ENCODE measurements at places on chromosomes 16 and 17.

GRCh38 chr17:57677301-57677700, 67.8 kb downstream of the CCDC182 start:
- DNase-seq = no peak

- no peak for DNase-seq
These were observed 63.5 kb upstream of the PLCG2 start for GRCh38 chr16:81715358-81716196.

- DNase-seq = no peak
These were observed 36.9 kb downstream of the GINS2 start for GRCh38 chr16:85651629-85652430.

GRCh38 chr16:84499638-84500037, 4.8 kb downstream of the MEAK7 start:
- no peak for DNase-seq

DNA sequence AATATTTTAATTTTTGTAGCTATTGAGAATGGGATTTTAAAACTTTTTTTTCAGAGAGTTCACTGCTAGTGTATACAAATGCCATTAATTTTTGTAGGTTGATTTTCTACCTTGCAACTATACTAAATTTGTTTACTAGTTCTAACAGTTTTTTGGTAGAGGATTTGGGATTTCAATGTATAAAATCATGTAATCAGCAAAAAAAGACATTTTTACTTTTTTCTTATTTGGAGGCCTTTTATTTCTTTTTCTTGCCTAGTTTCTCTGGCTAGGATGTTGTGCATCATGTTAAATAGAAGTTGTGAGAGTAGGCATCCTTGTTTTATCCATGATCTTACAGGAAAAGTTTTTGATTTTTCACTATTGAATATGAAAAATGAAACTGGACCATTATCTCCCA, 602.9 kb upstream of the KIF2B start:
- no peak for DNase-seq

- no peak for DNase-seq
These were observed 22.0 kb downstream of the TEX14 start for GRCh38 chr17:58669853-58670252.

- DNase-seq = peak; percentile 22
These were observed 6.5 kb downstream of the HIGD1B start for GRCh38 chr17:44854192-44854591.

GRCh38 chr17:49229076-49229804, 1.3 kb downstream of the PHOSPHO1 start:
- DNase-seq = no peak

GRCh38 chr16:67837811-67838210, 4.3 kb upstream of the THAP11 start:
- no peak for DNase-seq

DNA sequence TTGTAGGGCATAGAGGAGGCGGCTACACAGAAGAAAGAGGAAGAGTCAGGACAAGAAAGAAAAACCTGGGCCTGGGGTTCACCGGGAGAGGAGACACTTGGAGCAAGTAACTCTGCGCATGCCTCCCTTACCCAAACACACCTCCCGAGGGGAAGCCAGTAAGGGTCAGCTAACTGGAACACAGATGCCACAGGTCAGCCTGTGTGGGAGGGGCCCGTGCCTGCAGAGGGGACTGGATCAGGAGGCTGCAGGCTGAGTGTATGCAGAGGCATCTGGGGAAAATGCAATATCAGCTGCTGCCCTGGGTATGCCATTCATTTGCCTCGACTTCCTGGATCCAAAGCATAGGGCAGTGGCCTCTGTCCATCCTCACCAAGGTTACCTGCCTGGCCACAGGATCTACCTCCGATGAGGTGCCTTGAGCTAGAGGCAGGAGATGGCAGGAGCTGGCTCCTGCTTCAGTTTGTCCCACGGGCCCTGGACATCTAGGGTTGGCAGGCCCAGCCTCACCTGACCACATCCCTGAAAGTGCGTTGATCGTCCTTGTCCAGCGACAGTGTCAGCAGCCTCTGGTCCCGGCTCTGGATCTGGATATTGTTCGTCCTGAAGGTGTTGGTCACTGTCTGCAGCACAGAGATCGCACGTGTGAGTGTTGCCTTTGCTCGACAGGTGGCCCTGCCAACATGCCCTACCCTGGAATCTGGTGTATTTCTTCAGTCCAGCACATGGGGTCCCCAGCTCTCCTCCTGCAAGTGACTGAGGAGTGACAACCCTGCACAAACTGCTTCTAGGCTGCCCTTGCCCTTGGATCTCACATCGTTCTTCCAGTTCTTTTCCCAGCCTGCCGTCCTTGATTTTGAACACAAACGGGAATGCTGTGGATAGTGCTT, 4.6 kb upstream of the MFSD6L start:
- DNase-seq = peak; percentile 53

DNA sequence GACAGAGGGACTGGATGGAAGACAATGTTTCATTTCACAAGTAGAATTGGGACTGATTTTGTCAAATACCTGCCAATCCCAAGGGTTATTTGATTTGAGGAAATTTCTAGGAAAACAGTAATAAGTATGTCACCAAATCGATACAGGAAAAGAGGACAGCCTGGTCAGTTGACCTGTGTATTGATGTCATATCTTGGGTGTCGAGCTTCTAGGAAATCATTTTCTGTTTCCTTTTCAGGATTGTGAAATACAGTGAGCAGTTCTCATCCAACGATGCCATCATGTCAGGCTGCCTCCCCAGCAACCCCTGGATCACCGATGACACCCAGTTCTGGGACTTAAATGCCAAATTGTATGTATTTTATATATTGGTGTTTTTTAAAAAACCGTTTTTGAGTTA, 56.1 kb downstream of the RGS9 start:
- DNase-seq = no peak

GRCh38 chr16:72940886-72941285, 107.0 kb downstream of the ZFHX3 start:
- no peak for DNase-seq

DNA sequence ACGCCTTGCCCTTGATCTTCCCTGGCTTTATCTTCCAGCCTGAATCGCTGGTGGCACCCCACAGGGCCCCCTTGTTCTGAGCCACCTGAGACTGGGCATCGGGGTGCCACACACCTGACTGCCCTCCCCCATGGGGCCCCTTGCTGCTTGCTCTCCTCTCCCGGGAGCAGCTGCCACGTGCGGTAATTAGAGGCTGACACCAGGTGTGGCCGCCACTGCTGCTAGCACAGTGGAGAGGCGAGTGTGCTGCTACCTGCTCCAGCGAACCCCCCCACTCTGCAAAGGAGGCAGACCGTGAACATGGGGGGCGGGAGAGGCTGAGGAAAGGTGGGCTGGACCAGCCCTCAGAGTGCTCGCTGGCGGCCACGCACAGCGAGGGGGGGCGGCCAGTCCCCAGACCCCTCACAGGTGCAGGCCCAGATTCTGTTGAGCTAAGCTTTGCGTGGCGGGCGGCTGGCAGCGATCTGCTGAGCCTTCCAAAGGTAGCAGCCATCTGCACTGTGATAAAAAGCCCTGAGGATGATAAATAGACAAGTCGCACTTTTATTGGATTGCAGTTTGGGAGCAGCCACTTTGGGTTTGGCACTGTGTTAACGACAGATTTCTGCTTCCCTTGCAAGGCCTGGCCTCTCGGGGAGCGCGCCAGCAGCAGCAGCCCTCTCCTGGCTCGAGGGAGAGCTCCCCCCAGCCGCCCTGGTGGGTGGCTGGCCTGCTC, 167.9 kb upstream of the GSE1 start:
- DNase-seq = no peak

DNA sequence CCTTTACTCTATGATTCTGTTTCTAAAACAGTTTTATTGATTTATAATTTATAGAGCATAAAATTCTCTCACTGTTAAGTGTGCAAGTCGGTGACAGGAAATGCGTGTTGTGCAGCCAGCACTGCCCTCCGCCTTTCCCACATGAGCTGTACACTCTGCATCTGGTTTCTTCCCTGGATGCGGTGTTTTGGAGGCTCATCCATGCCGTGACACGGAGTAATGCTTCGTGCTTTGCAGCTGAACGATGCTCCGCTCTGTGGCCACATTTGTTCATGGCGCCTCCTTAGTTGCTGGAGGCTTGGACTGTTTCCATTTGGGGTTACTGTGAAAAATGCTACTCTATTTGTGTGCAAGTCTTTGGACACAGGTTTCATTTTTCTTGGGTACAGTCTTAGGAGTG, 7.2 kb upstream of the IGFALS start:
- no peak for DNase-seq

DNA sequence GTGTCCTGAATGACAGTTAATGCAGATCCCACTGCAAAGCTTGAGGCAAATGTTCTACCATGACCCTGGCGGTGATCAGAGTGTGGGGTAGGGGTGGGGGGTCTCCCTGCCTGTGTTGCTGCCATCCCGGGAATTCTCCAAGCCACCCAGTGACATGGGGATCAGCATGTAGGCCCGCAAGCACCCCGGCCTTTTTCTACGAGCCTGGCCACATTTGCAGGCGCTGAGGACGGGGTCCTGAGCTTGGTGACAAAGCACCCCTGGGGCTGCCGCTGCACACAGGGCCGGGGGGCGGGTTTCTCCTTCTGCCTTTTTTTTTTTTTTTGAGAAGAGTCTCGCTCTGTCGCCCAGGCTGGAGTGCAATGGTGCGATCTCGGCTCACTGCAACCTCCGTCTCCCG, 35.8 kb downstream of the SLC7A5 start:
- DNase-seq = no peak

DNA sequence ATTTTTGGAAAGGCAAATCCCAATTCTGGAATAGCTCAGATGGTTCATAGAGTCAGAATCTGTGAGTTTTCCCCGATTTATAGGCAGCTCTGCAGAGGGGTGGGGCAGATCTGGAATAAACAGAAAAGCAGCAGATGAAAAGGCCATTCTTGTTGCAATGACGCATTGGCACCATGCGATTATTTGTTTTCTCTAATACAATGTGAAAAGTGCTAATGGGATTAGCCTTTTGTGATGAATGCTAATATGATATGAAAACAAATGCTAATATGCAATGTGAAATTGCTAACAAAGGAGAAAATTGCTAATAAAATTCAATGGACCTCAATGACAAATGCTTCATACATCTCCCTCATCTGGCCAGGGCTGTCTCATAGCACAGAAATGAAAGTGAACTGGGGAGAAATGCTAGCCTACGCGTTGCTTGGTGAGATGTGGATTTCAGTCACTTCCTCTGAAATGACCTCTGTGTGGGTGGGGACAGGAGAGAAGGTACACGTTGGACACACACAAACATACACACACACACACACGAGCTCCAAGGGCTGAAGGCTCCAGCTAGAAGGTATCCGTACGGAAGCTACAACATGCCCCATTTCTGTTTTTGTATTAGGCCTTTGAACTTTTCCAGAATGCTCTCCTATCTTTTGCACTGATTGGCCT, 394.5 kb downstream of the XYLT1 start:
- no peak for DNase-seq

DNA sequence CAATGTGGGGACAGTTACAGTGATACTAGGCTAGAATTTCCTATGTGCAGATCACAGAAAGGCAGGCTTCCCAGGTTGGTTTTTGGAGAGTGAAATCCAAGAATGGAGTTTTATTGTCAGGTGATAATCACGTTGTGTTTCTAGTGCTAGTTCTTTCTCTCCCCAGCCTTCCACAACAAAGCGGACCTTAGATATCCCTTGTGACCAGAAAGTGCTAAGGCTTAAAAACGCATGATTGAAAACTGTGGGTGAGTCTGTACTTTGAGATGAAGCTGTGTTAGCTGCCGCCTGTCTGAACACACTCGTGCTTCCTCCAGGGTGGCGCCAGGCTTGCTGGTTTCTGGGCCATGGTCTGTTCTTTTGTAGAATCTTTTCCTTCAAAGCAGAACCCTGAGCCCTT, 52.1 kb downstream of the BANP start:
- no peak for DNase-seq

GRCh38 chr17:60798576-60798975, 120.9 kb downstream of the BCAS3 start:
- no peak for DNase-seq

GRCh38 chr16:19446300-19446846, 28.7 kb downstream of the TMC5 start:
- no peak for DNase-seq

GRCh38 chr17:79730769-79731483, at the start of gene ENPP7:
Gene ENPP7, plus strand, starts transcription at chr17:79730943. Its CDS starts 197 bp downstream, at chr17:79731140.
- no peak for DNase-seq

GRCh38 chr16:64356267-64356666, 765.6 kb downstream of the CDH11 start:
- no peak for DNase-seq

- DNase-seq = no peak
These were observed 2.3 kb downstream of the RSAD1 start for GRCh38 chr17:50480854-50481490.

DNA sequence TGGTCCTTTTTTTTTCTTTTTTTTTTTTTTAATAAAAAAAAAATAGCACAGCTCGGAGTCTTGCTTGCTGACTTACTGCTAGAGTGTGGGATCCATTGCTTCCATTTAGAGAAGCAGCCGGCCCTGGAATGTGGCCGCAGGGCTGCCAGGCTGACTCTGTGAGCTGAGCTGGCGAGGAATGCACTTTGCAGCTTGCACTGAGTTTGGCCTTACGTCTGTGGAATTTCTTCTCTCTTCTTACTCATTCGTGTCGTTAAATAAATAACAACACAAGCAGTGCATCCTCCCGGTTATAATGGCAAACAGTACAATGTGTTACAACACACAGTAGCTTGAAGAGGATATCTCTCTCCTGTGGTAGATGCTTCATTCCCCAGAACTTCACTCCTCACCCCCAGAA, 69.2 kb downstream of the PRKCB start:
- peak; percentile 41 for DNase-seq

GRCh38 chr16:66517586-66518263, 32.2 kb downstream of the TK2 start:
- no peak for DNase-seq

DNA sequence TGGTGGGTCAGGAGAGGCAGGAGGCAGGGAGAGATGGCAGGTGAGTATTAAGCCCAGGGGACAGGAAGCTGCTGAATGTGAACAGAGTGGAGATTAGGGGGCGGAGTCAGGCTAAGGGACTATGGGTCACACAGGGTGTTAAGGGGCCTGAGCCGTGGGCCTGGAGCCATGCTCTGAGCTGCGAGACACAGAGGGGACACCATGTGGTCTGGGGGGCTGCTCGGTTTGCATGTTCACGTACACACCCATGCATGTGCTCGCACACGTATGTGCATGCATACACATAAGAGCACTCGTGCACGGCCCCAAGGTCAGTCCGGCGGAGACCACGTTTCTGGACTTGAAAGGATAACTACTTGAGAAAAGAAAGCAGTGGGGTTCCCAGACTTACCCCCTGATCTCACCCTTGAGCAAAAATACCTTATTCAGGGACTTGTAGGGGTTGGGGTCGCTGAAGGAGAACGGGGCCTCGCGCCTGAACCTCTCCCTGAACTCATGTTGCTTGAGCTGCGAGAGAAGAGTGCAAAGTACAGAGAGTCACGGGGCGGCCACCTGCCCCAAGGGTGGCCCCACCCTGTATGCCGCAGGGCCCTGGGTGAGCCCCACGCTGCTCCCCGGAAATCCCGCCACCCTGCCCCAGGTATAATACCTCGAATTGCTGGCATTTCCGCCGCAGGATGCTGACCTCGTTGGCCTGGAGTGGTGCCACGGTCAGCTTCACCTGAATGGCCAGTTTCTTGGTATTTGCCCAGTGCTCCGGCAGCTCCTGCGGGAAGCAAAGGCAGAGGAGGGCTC, 50.8 kb downstream of the DNAH17 start:
- no peak for DNase-seq
